ENCODE measurements at places on chromosomes 12 and 14.

GRCh38 chr12:103978384-103978982, 12.8 kb downstream of the TDG start:
- no peak for DNase-seq

- no peak for DNase-seq
Measured at GRCh38 chr12:121300083-121300819, 3.7 kb upstream of the CAMKK2 start.

GRCh38 chr12:105948331-105948730, 190.4 kb downstream of the NUAK1 start:
- DNase-seq: no peak

DNA sequence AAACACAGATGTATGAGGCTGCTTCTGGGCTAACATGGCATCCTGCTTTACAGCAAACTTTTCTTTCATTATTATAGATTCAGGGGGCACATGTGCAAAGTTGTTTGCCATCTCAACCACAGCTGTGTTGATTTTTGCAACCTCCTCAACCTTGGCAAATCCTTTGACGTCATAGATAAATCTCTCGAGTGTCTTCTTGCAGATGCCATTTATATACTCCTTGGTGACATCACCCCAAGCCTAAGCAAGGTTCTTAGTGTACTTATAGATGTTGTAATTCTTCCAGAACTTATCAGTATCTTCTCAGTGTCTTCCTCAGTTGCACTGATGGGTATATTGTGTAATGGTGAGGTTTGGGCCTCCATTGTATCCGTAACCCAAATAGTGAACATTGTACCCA, 135.4 kb upstream of the RPH3A start:
- DNase-seq: no peak

DNA sequence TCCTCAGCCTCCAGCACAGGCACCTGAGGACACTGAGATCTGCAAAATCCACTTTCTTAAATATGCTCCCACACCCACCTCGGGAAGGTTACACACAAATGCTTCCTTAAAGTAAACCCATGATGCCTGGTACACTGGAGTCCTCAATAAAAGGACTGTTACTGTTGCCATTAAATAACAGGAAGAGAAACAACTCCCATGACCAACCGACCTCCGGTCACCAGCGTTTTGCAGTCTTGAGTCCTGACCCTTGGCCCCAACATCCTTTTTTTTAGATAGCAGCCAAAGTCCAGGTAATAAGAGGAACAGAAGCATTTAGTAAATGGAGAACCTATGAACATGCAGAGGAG, 42.4 kb downstream of the ITPK1 start:
- DNase-seq: no peak

DNA sequence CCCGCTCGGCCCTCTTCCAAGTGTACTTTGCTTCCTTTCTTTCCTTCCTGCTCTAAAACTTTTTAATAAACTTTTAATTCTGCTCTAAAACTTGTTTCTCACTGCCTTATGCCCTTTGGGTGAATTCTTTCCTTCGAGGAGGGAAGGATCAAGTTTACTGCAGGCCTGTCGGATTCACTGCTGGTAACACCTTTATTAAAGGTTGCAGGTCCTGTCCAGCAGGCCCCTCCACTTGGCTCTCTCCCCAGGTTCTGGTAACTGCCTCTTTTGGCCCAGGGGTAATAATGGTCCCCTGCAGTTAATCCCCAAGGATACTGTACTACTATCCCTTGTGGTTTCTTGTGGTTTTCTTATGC, 152.7 kb upstream of the EEA1 start:
- no peak for DNase-seq

DNA sequence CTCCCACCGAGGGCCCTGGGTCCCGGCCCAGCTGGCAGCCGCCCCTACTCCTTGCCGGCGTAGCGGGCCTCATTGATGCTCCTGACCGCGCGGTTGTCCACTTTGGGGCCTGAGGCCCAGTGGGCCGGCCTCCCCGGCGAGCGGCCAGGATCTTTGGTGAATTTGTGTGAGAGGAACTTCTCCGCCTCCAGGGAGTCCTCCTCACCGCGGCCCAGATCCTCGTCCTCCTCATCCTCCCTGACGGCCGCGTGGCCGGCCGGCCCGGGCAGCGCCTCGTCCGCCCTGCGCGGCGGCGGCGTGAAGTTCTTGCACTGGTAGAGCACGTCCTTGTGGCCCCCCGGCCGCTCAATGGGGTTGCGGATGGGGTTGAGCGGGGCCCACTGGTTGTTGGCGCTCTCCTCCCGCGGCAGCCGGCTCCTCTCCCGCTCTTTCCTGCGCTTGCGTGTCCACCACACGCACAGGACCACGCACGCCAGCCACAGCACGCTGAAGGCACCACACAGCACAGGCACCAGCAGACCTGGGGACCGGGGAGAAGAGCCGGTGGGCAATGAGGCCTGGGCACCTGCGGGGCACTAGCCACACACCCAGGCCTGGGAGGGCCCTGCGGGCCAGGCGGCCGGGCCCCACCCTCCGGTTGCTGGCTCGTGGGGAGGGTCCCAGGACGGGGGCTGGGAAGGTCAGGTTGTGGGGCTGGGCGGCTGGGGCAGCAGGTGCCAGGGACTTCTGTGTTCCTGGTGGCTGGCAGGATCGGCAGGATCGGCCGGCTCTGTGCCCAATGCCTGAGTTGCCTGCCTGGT, 25.7 kb downstream of the JAG2 start:
- DNase-seq: no peak

GRCh38 chr14:101064121-101064661, 160.7 kb upstream of the RTL1 start:
- DNase-seq: no peak

- no peak for DNase-seq
Measured at GRCh38 chr12:46209914-46210872, 58.6 kb downstream of the SLC38A1 start.

DNA sequence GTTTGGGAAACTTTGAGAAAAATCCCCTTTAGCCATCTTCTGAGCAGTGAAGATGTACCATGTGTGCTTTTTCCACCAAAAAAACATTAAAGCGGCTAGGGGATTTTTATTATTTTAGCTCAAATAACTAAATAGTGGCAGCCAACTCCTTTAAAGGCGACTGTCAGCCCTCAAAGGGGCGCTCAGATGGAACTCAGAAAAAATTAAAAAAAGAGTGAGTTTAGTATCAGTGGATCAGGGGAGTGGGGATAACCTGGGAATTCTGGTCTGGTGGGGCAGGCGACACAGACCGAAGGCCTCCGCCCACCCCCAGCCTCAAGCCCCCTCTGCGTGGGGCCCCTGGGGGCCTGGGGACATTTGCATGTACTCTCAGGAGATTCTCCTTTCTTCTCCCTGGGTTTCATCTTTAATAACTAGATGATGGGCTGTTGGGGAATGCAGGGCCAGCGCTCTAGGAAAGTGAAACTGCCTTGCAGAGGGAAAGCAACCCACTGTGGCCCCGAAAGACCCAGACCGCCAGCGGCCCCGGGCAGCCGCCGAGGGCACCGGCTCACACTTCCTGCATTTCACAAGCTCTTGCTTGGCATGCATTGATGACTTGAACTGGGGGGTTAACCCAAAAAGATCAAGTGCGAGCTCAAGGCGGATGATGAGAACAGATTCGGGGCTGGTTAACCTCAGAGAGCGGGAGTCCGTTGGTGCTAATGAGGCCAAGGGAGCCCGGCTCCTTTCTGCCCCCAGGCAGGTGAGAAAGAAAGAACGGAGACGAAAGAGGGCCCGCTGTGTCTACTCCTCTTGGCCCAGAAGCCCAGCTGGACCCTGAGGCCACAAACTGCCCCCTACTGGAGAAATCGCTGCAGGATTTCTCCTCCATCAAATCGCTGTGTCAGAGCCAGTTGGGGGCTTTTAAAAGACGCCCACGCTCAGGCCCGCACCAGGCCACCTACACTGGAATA, 7.3 kb upstream of the BATF start:
- no peak for DNase-seq

DNA sequence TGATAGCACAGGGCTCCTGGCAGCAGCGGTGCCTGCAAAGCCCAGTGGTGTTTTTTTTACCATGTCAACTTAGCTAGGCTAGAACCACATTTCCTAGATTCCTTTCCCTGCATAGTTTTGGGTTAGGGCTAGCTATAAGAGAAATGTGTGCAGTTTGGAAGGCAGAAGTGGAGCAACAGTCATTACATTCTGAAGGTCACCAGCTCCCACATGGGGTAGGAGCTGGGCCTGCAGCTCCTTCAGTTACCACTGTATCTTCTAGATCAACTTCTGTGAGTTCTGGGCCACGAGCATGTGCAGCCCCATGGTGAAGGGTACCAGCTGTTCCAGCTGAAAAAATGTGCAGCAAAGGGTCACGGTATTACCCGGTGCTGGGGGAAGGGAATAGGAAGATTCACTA, 2.3 kb upstream of the SLC25A3 start:
- DNase-seq: no peak

DNA sequence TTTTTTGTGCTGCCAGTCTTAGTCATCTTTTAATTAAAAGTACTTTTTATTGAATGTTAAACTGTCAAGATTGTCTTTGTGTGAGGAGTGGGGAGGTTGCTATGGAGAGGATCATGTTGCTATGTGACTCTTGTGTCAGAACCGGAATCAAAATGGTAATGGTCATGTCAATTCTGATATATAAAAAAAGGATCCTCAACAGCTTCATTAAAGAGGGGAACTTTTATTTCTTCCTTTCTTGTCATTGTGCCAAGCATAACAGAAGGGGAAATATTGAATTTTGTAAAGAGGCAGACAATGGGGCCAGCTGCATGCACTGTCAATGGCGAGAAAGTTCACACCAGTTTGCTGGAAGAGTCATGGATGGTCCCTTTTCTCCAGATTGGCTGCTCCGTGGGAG, 564.8 kb downstream of the VRK1 start:
- DNase-seq: no peak

GRCh38 chr14:71661441-71661840, 270.8 kb upstream of the RGS6 start:
- no peak for DNase-seq

GRCh38 chr12:91975891-91976290, 169.8 kb downstream of the BTG1 start:
- DNase-seq: no peak

GRCh38 chr12:128914908-128915563, 61.8 kb downstream of the GLT1D1 start:
- no peak for DNase-seq

GRCh38 chr12:80702889-80703805, 4.3 kb upstream of the MYF6 start:
- no peak for DNase-seq

GRCh38 chr14:69428289-69428998, 30.0 kb downstream of the SLC39A9 start:
- DNase-seq: no peak
